Cortex of kidney (tissue), 1 donor: ENCODE measurements at places on chromosomes 1 and 21.

DNA sequence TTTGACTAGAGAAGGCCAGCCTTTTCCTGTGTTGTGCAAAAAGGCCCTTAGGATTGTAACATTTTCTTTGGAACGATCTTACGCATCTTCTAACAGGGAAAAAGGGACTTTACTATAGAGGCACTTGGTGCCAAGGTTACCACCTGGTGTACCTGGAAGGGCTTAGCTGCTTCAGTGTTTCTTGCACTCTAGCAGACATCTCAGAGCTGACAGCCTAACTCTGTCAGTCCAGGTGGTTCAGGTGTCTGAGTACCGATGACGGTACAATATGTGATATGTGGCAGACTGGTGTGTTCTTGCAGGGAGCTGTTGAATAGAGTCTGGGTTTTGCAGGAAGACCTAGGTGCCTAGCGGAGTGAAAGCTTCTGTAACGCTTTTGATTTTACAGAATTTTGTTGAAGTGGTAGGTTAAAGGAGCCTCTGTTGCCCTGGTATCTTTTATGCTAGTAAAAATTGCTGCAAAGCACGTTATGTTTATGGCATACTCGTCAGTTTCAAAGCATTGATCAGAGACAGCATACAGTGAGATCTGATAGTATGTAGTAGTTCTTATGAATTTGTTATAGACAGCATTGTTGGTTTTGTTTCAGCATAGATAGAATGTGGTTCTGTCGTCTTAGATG, 1.4 kb downstream of the MAGI3 start:
- DNase-seq, result no peak

GRCh38 chr1:68745011-68745410, 248.1 kb upstream of the DEPDC1 start:
- no peak for DNase-seq

DNA sequence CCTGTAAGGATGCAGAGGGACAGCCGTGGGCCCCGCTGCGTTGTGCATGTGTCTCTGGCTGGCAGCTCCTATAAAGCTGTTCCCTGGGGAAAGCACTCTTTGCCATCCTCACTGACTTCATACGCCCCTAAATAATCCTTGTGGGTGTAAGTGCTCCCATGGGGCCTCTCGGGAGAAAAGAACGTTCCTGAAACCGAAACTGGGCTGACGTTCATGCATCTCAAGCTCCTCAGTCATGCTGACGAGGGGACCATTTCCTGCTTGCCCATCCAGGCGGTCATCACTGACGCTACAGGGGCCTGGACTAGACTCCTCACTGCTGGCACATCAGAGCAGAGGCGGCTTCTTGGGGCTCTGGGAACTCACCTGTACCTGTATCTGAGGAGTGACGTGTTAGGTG, 73.1 kb upstream of the USP24 start:
- DNase-seq, result no peak

DNA sequence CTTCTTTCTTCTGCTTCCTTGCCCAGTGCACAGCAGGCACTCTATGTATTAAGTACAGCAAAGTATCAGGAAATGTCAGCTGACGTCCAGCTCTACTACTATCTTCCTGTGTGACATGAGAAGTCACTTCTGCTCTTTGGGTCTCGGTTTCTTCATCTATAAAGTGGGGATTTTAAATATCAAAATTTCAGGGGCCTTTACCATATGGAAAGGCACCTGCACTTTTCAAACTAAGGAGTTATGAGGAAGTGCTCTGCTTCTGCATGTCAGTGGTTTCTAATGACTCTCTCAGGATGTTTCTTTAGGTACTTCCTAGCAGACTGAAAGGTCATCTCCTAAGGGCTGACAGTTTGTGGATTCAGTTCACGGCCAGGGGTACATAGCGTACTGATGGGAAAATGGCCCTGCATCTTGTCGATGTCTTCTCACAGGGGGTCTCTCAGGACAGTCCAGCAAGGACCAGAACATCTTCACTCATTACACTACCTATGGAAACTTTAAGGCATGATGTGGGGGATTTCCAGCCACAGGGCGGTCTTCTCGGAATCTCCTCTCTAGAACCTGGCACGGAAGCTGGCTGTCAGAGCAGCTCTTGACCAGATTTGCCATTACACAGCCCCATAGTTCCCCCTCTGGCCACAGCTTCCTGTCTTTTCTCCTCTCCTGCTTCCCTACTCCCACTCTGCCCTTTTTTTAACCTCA, 42.0 kb upstream of the MTF1 start:
- DNase-seq, result no peak

- no peak for DNase-seq
These were observed 75.2 kb downstream of the MPZL1 start for GRCh38 chr1:167797015-167797414.

DNA sequence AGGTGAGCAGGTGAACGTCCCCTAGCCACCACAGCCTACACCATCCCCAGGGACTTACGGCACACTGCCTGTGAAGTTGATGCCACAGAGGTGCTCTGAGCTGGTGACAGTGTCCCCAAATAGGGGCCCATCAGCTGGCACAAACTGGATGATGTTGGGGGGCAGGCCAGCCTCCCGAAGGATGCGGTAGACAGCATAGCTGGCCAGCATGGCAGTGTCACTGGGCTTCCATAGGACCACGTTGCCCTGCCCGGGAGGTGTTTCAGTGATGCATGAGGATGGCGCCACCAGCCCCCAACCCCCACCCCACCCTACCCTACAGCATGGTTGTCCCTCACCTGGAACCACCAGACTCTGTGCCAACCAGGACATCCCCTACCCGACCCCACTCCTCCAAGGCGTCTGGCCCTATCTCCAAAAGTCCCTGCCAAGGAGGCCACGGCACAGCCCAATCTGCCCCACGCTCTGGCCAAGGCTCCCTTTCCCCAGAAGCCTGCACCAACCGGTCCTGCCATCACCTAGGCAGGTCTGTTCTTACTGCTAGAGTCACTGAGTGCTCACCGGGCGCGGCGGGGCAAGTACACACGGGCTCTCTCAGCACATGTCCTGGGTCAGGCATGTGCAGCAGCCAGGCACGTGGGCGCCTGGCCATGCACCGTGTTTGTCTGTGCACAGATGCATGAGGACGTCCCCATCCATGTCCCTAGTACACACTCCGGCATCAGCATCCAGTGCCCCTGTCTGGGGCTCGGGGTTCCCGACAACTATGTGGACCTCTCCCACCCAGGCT, 20.5 kb downstream of the ALDH4A1 start:
- DNase-seq, result no peak

GRCh38 chr1:216841165-216841564, 117.9 kb upstream of the ESRRG start:
- DNase-seq, result no peak

- DNase-seq, result no peak
These were observed 118.4 kb upstream of the L1TD1 start for GRCh38 chr1:62076286-62076685.

- no peak for DNase-seq
These were observed 13.0 kb downstream of the CCDC190 start for GRCh38 chr1:162847839-162848453.

- no peak for DNase-seq
These were observed 29.1 kb upstream of the IGSF5 start for GRCh38 chr21:39715804-39716397.

GRCh38 chr1:200556002-200556401, 64.5 kb downstream of the KIF14 start:
- no peak for DNase-seq

- DNase-seq, result no peak
These were observed 43.6 kb downstream of the ZBTB8OS start for GRCh38 chr1:32606565-32607371.

DNA sequence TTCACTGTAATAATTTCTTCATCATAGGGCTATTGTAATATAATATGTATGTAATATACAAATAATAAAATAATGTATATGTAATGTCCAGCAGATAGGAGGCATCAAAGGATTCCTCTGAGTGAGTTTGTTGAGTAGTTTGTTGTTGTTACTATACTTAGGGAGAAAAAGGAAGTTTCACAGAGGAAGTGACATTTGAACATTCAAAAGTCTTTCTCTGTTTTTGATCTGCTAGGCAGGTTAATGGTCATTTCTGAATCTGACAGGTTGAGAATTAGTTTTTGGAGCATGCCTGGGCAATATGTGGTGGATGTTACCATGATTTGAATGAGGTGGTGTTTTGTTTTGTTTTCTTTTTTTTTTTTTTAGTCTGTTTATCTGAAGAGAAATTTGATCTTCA, 102.1 kb downstream of the NRDC start:
- DNase-seq, result no peak

- DNase-seq, result no peak
These were observed 283.7 kb downstream of the ZNF648 start for GRCh38 chr1:181777812-181778211.

GRCh38 chr21:31654340-31654739, 5.2 kb upstream of the SOD1 start:
- DNase-seq, result no peak

DNA sequence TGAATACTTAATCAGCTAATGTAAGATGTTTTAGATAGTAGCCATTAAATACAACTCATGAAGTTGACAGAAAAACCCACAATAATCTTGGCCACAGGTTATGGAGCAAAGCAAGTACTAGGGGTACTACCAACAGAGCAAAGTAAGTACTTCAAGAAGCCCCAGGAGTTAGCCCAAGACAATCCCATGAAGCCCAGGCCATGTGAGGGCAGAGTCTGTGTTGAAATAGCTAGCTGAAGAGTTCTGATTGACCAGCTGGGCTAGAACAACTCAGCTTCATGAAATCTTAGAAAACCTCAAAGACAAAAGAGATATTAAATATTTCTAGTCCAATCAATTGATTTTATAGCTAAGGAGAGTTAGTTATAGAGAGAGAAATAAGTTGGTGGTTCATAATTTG, 212.9 kb upstream of the HOOK1 start:
- no peak for DNase-seq

GRCh38 chr1:186923486-186923885, 94.7 kb downstream of the PLA2G4A start:
- DNase-seq, result no peak

DNA sequence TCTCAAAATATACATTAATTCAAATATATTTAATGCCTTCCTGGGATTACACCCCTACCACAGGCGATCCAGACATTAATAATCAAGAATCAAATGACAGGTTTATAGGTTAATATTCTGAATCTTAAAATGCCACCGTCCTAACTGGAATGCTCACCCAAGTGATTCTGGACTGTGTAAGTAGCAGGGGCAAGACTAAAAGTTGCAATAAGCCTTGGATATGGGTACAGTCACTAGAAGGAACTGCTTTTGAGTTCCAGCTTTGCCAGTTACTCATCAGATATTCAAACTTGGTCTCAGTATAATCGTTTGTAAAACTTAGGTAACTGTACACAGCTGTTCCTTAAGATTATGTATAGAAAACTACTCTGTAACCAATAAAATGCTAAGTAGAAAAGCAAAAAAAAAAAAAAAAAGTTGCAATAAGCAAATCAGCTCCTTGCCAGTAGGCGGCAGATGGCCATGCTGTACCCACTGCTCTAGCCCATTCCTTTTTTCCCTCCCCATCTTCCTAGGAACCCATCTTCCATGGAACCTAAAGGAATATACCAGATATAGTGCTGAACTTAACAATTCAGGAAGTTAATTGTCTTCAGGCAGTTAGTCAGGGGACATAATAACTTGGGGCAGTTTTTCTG, 10.5 kb downstream of the RO60 start:
- DNase-seq, result no peak

DNA sequence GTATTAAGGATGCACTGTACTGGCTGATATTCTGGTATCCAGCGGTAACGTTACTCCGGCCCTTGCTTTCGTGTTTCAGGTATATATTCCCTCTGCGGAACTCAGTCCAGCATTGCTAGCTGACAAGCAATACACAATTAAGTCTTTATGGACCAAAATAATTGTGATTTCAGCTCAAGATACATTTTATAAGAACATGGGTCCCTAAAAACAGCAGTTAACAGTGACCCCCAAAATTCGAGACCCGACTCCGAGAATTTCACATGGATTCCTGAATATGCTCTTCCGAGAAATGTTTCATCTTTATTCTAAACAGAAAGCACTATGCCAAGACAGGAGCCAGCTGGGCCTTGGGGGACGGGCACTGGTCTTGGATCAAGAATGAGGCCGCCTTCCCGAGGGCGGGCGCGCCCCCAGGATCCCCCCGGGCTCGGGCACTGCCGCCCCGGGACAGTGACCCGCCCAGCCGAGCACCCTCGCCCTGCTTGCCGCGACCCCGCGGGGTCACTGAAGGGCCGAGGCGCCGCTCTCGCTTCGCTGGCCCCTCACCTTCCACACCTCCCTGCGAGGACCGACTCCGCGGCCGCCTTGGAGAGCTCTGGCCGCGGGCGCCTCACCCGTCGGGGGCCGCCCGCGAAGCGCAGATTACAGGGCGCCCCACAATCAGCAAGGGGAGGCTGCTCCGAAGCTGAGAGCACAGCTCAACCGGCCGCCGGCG, 610 bp downstream of the SCYL3 start:
- DNase-seq, result no peak

DNA sequence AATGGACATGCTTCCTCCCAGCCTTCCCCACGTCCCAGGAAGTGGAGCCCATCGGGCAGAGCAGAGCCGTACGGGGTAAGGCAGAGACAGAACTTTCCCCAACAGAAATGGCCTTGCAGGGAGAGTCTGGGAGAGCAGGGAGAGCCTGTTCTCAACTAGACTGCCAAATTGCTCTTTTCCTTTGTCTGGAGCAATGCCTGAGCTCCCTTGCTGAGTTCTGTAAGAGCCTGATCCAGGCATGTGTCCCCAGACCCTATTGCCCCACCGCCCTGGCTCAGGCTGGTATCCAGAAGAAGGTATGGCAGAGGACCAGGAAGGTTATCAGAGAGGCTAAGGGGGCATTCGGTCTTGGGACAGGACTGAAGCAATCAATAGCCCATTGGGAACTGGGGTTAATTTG, 79.9 kb downstream of the TMEM53 start:
- DNase-seq, result no peak

- DNase-seq, result no peak
These were observed 208.1 kb upstream of the VAMP3 start for GRCh38 chr1:7562729-7563605.

GRCh38 chr1:13643017-13643416, 57.0 kb upstream of the PRDM2 start:
- DNase-seq, result no peak

DNA sequence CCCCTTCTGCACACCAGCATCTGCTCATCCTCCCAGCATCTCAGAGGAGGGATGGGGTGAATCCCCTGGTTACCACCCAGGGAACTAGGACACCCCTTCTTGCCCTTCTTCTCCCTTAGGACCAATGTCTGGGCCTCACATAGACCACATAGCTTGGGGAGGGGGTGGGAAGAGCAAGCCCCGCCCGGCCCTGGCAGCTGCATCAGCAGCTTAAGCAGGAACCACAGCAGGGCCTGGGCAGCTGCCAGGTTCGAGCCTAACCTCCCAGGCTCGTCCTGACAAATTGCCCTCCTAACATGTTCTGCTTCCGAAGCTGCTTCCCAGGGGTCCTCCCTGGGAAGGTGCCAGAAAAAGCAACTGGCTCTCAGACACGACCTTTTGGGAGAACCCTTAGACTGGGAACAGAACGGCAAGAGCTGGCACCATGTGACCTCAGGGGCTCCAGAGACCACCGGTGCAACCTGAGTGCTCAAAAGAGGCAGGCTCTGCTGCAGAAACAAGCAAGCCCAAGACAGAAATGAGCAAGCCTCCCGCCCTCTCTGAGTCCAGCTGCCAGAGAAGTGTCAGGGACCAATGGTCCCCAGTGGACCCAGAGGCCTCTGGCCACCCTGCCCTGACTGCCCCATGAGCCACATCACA, 18.4 kb upstream of the CLSTN1 start:
- no peak for DNase-seq

GRCh38 chr1:104082221-104082620, 332.5 kb downstream of the AMY1C start:
- DNase-seq, result no peak
